Stimulated activated CD4-positive, alpha-beta T cell treated with anti-CD3 and anti-CD28 coated beads, Interleukin-4, amount 100 ng/mL, for 24 hours (primary cell): ENCODE measurements at places on chromosomes 2 and 18.

DNA sequence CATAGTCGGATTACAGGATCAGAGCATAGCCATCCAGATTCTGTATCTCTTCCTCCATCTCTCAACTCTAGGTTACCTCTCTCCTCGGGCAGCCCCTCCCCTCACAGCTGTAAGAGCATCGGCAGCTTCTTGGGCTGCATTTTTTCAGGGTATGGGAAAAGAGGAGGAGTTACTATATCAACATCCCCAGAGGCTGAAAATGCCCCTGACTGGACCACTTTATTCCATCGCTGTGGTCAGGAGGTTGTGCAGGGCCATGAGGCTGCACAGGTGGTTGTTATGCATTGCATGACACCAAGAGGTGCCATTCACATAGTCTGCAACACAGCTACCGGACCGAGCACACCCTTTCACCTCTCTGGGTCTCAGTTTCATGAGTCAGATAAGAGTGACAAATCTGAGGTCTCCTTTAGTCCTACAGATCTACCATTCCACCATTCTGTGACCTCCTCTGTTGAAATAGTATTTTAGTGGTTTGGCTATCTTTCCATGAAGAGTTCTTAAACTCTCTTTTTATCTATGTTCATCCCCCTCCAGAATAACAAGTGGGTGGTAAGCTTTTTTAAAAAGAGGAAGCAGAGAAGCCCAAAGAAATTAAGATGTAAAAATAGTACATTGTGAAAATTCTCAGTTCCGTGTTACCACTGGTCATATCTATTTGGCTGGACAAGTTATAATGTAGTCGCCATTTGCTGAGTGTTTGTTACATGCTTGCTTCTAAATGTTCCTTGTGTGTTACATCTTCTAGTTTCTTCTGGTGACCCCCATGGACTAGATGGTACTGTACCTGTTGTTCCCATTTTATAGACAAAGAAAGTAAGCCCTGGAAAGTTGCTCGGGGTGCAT lies 56.6 kb upstream of the SLC1A4 start:
- DNase-seq, result no peak

GRCh38 chr2:134337631-134338030 lies 83.8 kb downstream of the MGAT5 start:
- no peak for DNase-seq

- DNase-seq, result no peak
Measured at GRCh38 chr2:84838434-84839145, 42.3 kb downstream of the TRABD2A start.

DNA sequence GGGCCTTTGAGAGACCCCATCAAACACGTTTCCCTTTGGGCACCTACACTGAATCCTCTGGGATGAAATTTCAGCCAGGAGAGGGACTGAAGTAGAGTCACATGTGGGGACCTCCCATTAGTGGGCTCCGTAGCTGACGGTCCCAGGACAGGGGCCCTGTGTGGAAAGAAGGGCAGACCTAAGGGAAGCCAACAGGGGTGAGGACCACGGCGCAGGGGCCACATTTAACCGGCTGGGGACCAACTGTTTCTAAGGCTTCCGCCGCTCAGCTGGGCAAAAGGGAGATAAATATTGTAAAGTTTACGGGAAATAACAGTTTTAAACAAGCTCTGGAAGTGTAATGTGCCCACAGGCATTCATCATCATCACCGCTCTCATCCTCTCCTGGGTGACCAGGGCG lies 42.7 kb downstream of the RRM2 start:
- no peak for DNase-seq

DNA sequence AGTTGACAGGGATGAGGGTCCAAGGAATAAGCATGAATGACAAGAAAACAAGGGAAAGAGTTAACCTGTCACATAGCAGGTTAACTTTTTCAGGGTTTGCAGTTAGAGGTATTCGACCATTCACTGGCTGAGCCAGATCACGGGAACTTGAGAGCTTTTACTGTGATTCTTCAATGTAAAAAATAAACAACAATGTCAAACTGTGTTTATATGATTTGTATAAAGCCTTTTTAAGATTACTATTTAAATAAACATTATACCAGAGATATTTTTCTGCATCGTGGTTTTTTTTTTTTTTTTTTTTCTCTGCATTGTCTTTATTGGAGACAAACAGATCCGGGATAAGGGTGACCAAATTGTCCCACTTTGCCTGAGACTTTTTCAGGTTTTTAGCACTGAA lies 115.6 kb downstream of the NRP2 start:
- DNase-seq, result no peak

DNA sequence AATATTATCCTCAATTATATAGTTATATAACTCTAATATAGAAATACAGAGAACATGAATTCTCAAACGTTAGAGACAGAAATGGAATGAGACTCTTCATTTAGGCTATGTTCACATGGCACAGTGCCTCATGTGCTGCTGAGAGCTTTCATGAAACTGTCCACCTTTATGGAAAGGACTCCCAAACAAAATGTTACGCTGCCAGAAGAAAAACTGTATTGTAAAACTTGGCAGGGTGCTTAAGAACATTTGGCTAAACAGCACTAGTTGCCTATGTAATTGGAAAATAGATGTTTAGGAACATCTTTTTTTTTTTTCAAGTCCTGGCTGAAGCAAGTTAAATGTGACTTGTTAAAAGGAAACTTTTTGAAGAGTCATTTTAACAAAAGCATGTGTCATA lies 396.0 kb downstream of the ERBB4 start:
- DNase-seq, result no peak

DNA sequence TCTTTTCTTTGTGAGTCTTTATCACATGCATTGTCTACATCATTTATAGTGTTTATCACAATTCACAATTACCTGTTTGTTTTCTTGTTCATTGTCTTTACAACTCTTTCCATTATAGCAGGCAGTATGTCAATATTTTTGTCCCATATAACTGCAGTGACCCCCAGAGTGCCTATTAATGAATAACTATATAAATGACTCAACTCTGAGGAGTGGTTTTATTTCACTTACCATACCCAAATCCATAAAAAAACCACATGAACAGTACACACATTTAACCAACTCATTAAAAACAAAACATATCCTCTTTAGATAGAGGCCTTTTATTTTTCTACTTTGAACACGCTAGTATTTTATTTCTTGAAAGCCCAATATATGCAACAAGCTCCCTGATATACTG lies 1419.1 kb upstream of the NXPH2 start:
- no peak for DNase-seq

DNA sequence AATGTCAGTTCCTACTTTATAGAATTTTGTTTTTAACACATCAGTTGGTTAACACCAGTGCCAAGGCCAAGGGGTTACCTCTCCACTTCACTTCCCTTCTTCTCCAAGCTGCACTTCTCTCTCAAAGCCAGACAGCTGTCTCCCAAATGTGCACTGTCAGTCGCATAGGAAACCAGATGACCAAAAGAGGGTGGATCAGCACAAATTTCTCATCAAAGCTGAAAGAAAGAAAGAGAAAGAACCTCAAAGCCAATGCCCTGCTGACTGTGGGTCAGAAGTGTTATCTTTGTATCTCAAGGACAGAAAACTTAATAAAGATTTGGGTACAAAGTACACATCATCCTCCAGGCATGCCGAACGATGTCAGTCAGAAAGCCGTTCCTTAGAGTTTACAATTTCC lies 32.2 kb downstream of the SPATS2L start:
- DNase-seq, result no peak

GRCh38 chr2:29520001-29520400 lies 401.4 kb downstream of the ALK start:
- no peak for DNase-seq

DNA sequence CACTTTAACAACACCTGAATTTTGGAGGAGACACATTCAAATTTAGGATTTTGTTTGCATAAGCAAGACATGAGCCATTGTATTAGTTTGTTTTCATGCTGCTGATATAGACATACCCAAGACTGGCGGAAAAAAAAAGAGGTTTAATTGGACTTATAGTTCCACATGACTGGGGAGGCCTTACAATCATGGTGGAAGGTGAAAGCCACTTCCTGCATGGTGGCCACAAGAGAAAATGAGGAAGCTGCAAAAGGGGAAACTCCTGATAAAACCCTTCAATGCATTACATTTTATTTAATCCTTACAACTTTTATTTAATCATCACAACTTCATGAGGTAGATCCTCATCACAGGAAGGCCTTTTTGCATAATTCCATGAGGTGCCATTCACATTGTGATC lies 242.0 kb upstream of the STON1 start:
- DNase-seq, result no peak

DNA sequence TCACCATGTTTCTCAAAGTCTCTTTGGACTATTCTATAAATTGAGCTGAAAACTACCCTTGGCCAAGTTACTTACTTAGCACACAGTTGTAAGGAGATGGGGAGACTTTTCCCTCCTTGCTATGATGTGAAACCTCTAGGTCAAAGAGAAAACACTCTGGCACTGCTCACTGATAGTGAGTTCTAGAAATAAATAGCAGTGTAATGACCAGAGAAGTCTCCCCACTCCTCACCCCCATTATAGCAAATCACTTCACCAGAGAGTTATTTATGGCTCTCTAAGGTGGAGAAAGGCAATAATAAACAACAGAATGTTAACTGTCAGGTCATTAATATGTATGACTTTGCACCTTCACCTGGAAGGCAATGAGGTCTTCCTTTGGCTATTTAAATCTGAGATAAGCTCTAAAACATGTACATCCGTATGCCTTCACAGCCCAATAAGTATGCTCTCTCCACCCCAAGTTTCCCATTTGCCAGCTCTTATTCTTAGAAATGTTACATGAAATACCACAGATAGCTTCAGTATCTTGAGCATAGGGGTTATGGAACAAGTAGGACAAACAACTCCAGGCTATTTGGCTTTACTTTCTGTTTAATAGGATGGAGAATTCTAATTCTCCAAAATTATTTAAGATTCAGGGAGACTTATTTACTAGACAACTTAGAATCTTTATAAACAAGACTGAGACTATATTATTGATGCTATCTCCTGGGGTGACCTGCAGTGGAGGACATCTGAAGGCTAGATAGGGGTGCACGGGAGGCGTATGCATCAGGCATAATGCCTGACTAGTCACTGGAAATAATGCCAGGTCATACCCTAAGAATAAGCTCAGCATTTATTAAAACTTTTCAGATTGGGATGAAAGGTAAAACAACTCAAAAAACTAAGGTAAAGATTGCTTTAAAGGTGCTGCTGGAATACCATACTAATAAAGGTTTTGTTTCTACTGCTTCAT lies 65.3 kb upstream of the DTNB start:
- DNase-seq, result no peak

DNA sequence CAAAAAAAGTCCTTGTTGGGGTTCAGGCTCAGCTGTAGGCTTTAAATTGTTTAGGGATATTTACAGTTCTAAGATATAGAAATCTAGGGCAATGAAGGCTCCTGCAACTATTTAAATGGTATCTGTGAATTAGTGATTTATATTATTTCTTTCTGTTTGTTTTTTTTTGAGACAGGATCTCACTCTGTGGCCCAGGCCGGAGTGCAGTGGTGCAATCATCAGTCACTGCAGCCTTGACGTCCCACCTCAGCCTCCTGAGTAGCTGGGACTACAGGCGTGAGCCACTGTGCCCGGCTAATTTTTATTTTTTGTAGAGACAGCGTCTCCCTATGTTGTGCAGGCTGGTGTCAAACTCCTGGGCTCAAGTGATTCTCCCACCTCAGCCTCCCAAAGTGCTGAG lies 32.3 kb upstream of the NDUFV2 start:
- DNase-seq, result no peak

- DNase-seq, result no peak
Measured at GRCh38 chr2:236936446-236936940, 149.2 kb upstream of the COPS8 start.

- DNase-seq, result no peak
Measured at GRCh38 chr2:31268344-31268743, 34.4 kb downstream of the EHD3 start.

GRCh38 chr18:74518456-74519295 lies 15.6 kb upstream of the CNDP1 start:
- DNase-seq, result no peak

GRCh38 chr2:118065015-118065706 lies 23.1 kb upstream of the INSIG2 start:
- DNase-seq, result no peak

GRCh38 chr2:63047321-63048279 lies 3.0 kb upstream of the OTX1 start:
- DNase-seq, result no peak

DNA sequence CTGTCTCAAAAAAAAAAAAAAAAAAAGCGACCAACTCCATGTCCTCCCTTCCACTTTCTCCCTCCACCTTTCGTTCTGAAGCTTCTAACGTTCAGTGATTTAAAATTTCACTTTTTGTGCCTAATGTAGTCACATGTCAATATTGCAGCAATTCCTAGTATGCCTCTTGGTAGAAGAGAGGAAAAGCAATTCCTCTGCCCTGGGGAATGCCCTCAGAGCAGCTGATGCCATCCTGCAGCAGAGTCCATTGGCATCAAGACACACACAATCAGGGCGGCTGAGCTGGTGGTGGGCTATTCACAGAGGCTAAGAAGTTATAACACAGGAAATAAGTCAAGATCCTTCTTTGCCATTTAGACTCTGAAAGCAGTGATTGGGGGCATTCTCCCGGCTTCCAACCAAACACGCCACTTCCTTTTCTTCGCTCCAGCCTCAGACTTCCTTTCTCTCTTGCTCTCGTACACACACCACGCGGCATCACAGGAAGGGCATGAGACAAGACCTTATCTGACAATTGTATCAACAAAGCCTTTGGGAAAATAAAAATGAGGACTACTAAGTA lies 71.9 kb downstream of the MOGAT1 start:
- no peak for DNase-seq

DNA sequence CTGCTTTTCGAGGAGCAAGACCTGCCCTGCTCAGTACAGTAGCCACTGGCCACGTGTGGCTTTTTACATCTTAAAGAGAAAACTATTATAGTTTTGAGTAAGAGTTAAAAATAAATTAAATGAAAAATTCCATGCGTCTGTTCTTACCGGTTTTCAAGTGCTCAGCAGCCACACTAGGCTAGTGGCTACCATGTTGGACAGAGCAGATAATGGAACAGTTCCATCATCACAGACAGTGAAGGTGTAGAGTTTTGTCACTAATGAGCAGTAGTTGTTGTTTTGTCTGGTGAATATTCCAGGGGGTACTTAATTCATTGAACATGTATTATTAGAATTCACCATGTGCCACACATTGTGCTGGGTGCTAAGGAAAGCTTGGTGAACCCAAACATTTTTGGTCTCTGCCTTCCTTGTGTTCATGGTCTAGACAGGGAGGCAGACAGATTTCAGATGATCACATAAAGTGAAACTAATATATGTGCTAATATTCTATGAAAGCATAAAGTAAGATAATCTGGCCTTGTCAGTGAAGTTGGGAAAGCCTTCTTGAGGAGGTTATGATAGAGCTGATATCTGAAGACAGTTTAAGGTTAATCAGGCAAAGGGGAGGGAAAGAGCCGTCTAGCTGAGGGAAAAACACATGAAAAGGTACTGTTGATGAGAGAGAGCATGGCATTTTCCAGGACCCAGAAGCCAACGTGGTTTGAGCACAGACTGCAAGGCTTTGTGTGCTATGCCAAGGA lies 1.4 kb downstream of the ALMS1 start:
- DNase-seq, result no peak

- no peak for DNase-seq
Measured at GRCh38 chr2:5742126-5742525, 49.9 kb downstream of the SOX11 start.
